ENCODE measurements at places on chromosomes 7 and 10. TPM values are rescaled to one million over a fixed set of nuclear protein-coding genes. Genes with fewer than 3 reads are reported as not detected.

NET1 gene
- 34.7 TPM for total RNA-seq

NT5C2 gene
- total RNA-seq = 130 TPM

SPDYE5 gene
- total RNA-seq = not detected

CUBN gene
- 7.8 TPM for total RNA-seq

NRF1 gene
- 28.3 TPM for total RNA-seq

ARHGAP22 gene
- total RNA-seq = 7.7 TPM

MYH16 gene
- not detected for total RNA-seq

NKX1-2 gene
- 0.54 TPM for total RNA-seq

KLF14 gene
- not detected for total RNA-seq

CTAGE4 gene
- total RNA-seq = 1.4 TPM

AMZ1 gene
- total RNA-seq = 2.4 TPM

PDE6C gene
- total RNA-seq = not detected

LIPF gene
- 0.27 TPM for total RNA-seq

NME8 gene
- not detected for total RNA-seq

AGR3 gene
- not detected for total RNA-seq

SUN3 gene
- 0.36 TPM for total RNA-seq

FANK1 gene
- total RNA-seq = 4.4 TPM

WIPF3 gene
- total RNA-seq = 2.4 TPM

C10orf53 gene
- total RNA-seq = 0.18 TPM

SPDYE2B gene
- not detected for total RNA-seq

GPRIN2 gene
- total RNA-seq = 32.0 TPM

HYAL4 gene
- not detected for total RNA-seq

INA gene
- 160 TPM for total RNA-seq

GPR158 gene
- 8.8 TPM for total RNA-seq

LRRTM3 gene
- total RNA-seq = 17.1 TPM

CCL24 gene
- total RNA-seq = not detected

DMBT1 gene
- 0.36 TPM for total RNA-seq

SVOPL gene
- 1.00 TPM for total RNA-seq

CASD1 gene
- total RNA-seq = 96.2 TPM

ANKIB1 gene
- 88.2 TPM for total RNA-seq

MOSPD3 gene
- 11.7 TPM for total RNA-seq
